ENCODE measurements at places on chromosomes 7 and 10. TPM values are rescaled to one million over a fixed set of nuclear protein-coding genes. Genes with fewer than 3 reads are reported as not detected.

The NPC1L1 gene
- 0.10 TPM for total RNA-seq

The TMEM229A gene
- not detected for total RNA-seq

DNA sequence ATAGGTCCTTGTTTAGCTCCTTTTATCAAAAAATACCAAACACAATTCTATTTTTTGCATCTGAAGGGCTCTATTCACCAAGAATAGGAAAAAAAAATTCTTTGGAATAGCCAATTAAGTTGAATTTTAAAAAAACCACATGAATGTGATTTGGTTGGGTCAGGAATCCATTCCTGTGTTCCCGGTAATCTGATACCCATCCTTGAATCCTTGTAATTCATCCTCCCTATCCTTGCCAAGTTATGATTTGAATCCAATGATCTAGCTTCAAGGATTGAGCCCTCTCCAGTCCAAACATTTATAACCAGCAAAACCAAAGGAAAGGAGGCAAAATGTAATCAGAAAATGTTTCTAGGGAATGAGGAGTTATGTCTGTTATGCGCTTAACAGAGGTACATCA lies 86.6 kb downstream of the CFAP58 start:
- no peak for DNase-seq

- no peak for DNase-seq
Measured at GRCh38 chr7:9983048-9983447, 990.6 kb upstream of the PHF14 start.

- no peak for DNase-seq
Measured at GRCh38 chr10:28980264-28980663, 302.9 kb downstream of the BAMBI start.
